ENCODE measurements at places on chromosomes 11 and 22. TPM values are rescaled to one million over a fixed set of nuclear protein-coding genes. Genes with fewer than 3 reads are reported as not detected.

Gene KCNJ1
- not detected for total RNA-seq

Gene RTN4RL2
- total RNA-seq = 0.58 TPM

Gene MYRF
- 4.7 TPM for total RNA-seq

Gene OR52E8
- not detected for total RNA-seq

Gene MUC15
- total RNA-seq = 5.8 TPM

Gene LDHAL6A
- total RNA-seq = not detected

Gene CNTN5
- 2.6 TPM for total RNA-seq

Gene MFRP
- not detected for total RNA-seq

Gene DEFB131B
- total RNA-seq = not detected

Gene TRIM49
- total RNA-seq = not detected

Gene ELP4
- 66.1 TPM for total RNA-seq

Gene LGR4
- 98.1 TPM for total RNA-seq

Gene ZNF215
- 2.0 TPM for total RNA-seq

Gene GUCD1
- total RNA-seq = 61.3 TPM

Gene DEUP1
- 0.16 TPM for total RNA-seq

Gene BTBD18
- total RNA-seq = not detected

Gene FANCF
- 14.3 TPM for total RNA-seq

Gene UCP3
- total RNA-seq = 0.85 TPM

Gene LRRC74B
- total RNA-seq = not detected

Gene TMEM25
- total RNA-seq = 14.1 TPM

Gene CHKA
- 26.2 TPM for total RNA-seq

Gene PCSK7
- total RNA-seq = 23.7 TPM

Gene DRICH1
- 0.48 TPM for total RNA-seq

Gene LMO1
- not detected for total RNA-seq

Gene KRTAP5-10
- total RNA-seq = not detected

Gene RCOR2
- 1.9 TPM for total RNA-seq

Gene OR5AL1
- total RNA-seq = not detected

Gene RFPL3
- total RNA-seq = not detected

Gene CPSF7
- 32.9 TPM for total RNA-seq

Gene UBQLNL
- total RNA-seq = 0.85 TPM

Gene TMEM191B
- not detected for total RNA-seq

Gene ELMOD1
- 1.6 TPM for total RNA-seq

Gene APOL4
- 33.9 TPM for total RNA-seq

Gene KLHDC7B
- total RNA-seq = 0.11 TPM

Gene HTR3B
- not detected for total RNA-seq

Gene CD3G
- total RNA-seq = 1.1 TPM

Gene GAB4
- not detected for total RNA-seq

Gene TP53AIP1
- 0.11 TPM for total RNA-seq

Gene CEP126
- 8.2 TPM for total RNA-seq

Gene PTGDR2
- total RNA-seq = 0.37 TPM

Gene MAP6
- 5.6 TPM for total RNA-seq

Gene CASP5
- 0.74 TPM for total RNA-seq

Gene BACE1
- 19.1 TPM for total RNA-seq

Gene MUC2
- total RNA-seq = not detected

Gene HOATZ
- total RNA-seq = not detected

Gene OR5T2
- not detected for total RNA-seq

Gene VSIG10L2
- 0.48 TPM for total RNA-seq

Gene GDPD5
- total RNA-seq = 8.7 TPM

Gene GTSE1
- 6.6 TPM for total RNA-seq

Gene ADM2
- 0.37 TPM for total RNA-seq

Gene TKFC
- total RNA-seq = 8.3 TPM

Data from urinary bladder (tissue), 4 donors.